ENCODE measurements at places on chromosomes 3 and 15.

GRCh38 chr3:36461597-36461996 lies 81.3 kb downstream of the STAC start:
- DNase-seq = peak; percentile 69

DNA sequence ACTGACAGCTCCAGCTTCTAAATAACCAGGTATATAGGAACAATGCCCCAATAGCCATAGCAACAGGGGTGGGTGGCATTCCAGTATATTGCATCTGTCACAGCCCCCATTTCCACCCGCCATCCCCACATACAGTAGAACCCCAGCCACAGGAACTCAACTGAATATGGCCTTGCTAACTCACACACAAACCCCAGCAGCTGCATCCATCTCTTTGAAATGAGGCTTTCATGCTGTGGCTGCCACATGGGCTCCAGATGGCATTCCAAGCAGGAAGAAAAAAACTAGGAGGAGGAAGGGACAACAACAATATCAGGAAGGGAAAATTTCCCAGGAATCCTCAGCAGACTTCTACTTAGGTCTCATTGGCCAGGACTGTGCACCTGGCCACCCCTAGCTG lies 54.6 kb downstream of the CCR3 start:
- DNase-seq = no peak

- no peak for DNase-seq
These were observed 136.4 kb upstream of the GOLGA6L4 start for GRCh38 chr15:84099181-84099580.

GRCh38 chr15:36899696-36900095 lies 200.7 kb downstream of the MEIS2 start:
- DNase-seq = no peak

- peak; percentile 43 for DNase-seq
These were observed 849 bp downstream of the RRP9 start for GRCh38 chr3:51940648-51941462.

DNA sequence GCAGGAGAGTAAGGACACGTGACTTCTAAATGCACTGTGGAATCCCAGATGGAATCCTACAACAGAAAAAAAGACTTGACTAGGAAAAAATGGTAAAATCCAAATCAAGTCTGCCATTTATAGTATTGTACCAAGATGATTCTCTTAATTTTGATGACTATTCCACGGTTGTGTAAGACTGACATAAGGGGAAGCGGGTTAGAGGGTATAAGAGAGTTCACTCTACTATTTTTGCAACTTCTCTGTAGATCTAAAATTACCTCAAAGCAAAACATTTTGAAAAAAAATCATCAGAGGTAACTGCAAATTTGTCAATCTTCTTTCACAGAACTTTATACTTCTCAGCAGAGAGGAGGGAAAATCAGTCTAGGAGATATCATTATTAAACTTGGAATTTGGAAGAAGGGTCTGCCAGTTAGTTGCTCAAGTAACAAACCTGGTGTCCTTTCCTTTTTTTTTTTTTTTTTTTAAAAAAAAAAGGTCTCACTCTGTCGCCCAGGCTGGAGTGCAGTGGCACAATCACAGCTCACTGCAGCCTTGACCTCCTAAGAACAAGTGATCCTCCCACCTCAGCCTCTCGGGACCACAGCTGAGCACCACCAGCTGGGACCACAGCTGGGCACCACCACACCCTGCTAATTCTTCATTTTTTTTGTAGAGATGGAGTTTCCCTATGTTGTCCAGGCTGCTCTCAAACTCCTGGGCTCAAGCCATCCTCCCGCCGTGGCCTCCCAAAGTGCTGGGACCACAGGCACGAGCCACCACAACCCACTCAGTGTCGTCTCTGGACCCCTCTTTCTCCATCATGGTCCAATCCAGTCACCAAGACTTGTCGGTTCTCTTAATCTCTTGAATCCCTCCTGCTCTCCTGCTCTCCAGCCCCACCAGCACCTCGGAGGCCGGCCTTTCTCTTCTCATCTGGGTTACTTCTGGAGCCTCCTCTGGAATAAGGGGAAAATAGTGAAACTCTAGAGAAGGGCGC lies 14.9 kb upstream of the HES1 start:
- DNase-seq = no peak

DNA sequence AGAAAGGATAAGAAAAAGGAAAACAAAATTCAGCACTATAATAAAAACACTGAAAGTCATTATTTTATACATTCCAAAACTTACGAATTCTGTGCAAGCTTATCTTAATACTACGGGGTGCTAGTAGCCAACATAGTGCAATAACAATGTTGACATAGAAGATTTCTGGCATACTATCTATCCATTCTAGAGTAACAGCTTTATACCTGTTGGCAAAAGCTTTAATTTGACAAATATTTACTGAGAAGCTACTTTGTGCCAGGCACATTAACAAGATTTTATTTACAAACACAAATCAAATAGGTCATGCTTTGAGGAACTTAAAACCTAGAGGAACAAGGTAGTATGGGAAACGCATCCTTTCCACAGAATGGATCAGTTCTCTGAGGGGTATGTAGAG lies 1.1 kb downstream of the ACKR4 start:
- no peak for DNase-seq

GRCh38 chr15:85406916-85407315 lies 26.5 kb downstream of the AKAP13 start:
- DNase-seq = peak; percentile 29

- no peak for DNase-seq
These were observed 33.9 kb downstream of the SHQ1 start for GRCh38 chr3:72814308-72814707.

GRCh38 chr3:59565125-59565524 lies 515.3 kb upstream of the CFAP20DC start:
- no peak for DNase-seq

DNA sequence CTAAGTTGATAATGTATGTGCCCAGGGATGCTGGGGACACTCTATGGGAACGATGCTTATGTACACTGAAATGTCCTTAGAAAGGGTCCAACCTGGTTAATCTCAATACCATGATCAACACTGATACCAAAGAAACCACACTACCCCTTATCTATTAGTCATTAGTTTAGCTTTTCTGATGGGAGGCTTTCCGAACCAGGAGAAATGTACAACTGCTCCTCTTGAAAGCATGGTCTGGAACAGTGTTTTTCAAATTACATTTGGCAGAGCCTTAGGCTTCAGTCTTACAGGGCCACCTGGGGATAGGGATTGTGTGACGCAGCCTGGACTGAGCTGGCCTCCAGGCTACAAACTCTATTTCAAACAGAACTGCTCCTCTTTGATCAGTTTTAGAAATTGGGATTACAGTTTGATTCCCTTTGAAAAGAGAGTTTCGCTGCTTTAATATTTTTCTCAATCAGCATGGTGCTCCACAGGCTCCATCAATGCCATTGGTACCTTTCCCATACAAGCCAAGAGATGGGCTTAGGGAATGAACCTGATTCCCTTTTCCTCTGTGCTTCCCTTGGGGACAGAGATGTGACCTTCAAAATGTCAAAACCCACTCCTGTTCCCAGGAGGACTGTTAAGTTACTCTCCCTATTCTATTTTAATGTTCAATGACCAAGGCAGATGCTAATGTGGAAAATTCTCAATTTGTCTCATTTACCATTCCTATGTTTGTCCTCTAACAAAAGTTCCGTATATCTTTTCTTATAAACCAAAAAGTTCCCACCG lies 296.0 kb upstream of the ADAMTS9 start:
- no peak for DNase-seq

DNA sequence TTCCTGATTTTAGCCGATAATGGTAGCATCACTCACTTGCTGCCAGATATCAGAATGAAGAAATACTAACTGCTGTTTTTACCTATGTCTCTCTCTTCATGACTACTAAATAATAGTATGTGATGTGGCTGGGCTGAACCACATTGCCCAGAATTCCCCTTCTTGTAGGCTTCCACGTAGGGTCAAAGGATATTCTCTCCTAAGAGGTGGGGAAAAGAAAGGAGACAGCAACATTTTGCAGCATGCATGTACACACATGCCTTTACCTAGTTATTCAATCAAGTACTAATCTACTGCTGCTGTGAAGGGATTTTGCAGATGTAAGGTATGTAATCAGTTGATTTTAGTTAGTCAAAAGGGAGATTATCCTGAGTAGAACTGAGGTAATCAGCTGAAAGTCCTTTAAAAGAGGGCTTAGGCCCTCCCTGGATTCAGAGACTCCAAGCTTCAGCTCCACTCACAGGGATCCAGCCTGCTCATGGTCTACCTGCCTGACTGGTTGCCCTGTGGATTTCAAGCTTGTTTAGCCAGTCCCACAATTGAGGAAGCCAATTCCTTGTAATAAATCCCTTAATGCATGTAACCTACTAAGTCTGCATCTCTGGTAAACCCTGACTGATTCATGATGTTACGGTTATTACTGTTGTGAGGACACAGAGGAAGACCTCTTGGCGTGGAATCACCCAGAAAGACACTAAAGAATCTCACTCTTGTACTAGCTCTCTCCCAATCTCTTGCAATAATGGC lies 20.4 kb downstream of the PLD1 start:
- DNase-seq = no peak

- DNase-seq = no peak
These were observed 749.3 kb upstream of the GOLIM4 start for GRCh38 chr3:168844894-168845482.

DNA sequence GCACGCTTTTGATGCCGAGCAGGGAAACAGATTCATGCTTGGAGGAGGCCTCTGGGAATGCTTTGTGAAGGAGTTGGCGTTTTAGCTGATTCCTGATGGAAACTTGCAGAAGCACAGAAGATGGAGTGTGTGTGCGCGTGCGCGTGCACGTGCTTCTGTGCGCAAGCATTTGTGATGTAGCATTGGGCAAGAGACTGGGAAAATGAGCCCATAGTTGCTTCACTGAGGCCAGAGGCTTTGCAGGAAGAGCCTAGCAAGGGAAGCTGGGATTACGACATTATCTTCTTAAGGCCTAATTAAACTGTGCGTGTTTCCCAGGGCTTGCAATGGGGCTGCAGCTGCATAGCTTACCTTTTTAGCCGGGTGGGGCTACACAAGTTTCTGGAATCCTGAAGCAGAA lies 18.1 kb upstream of the AGBL1 start:
- DNase-seq = no peak

GRCh38 chr3:13218541-13218908 lies 145.3 kb upstream of the IQSEC1 start:
- DNase-seq = no peak
